ENCODE measurements at places on chromosomes 5 and 9.

DNA sequence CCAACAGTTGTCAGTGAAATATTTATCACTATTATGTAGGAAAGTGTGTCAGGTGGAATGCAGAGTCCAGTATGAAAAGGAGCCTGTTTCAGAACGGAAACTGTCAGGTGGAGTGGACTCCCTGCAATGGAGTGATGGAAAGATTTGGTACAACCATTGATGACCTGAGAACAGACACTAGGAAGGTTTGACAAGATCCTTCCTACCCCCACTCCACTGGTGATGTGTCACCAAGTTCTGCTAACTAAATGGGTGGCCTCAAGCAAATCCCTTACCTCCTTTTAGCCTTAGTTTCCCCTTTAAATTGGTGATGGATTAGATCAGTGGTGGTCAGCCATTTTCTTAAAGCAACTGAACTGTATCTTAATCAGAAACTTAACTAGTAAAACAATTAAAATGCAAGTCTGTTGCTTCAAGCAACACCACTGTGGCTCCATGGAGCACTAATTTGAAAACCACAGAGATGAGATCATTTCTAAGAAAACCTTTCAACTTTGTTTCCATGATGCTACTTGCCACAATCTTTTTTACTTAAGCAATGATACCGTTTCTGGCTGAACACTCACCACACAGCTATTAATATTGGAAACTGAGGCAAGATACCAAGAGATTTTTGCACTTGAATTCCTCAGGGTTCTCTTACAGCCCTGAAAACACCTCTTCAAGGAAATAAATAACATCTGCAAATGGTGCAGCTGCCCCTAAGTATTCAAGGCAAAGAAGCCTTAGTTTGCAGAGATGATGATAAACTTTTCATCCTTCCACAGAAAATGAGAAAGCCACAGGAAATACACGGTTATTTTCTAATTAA, 140.6 kb downstream of the ERCC6L2 start:
- no peak for DNase-seq

DNA sequence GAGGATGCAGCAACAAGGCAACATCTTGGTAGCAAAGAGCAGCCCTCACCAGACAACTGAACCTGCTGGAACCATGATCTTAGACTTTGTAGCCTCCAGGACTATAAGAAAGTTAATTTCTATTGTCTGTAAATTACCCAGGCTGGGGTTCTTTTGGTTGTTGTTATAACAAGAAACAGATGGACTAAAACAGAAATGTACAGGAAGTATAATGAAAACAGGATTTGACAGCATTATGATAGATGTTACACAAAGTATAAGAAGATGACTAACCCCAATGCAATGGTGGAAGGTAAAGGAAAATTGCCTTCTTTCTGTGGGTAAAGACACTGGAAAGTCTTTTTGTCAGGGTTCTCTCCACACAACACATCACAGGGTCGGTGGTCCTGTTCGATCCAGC, 204.2 kb downstream of the SGCD start:
- no peak for DNase-seq

DNA sequence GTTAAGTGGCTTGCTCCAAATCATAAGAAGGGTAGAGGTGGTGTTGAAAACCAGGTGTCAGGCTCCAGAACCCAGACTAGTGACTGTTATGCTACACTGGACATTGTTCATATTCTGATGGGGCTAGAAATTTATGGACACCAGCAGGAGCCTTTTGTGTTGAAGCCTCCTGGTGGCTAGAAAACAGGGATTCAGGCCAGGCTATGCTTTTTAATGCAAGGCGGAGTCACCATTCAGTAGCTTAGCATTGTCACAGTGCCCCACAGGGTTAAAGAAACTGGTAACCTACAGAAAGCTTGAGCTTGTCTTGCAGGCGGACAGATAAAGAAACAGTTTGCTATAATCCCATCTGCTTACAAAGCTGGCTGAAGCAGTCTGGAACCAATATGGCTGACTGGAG, 23.0 kb upstream of the GOLM1 start:
- DNase-seq: no peak

- DNase-seq: no peak
Observed at GRCh38 chr9:100848726-100849125, 179.8 kb upstream of the PLPPR1 start.

- no peak for DNase-seq
Observed at GRCh38 chr9:114163517-114163951, 8.2 kb downstream of the COL27A1 start.

DNA sequence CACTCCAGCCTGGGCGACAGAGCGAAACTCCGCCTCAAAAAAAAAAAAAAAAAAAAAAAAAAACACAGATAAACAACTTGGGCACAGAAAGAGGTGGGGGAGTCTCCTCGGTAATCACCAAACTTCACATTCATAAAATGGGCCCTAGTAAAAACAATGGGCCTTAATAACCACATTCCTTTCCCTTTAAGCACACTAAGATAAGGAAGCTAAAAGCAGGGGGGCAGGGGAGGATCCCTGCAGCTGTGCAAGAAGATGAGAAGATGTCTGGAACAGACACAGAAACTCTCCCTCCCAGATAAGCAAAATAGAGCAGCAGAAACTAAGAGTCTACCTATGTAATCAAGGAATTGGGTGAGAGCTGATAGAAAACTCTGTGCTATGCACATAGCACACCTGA, 111.2 kb upstream of the FAM174A start:
- DNase-seq: no peak

- DNase-seq: no peak
Observed at GRCh38 chr5:147985608-147986007, 78.2 kb upstream of the SPINK5 start.

DNA sequence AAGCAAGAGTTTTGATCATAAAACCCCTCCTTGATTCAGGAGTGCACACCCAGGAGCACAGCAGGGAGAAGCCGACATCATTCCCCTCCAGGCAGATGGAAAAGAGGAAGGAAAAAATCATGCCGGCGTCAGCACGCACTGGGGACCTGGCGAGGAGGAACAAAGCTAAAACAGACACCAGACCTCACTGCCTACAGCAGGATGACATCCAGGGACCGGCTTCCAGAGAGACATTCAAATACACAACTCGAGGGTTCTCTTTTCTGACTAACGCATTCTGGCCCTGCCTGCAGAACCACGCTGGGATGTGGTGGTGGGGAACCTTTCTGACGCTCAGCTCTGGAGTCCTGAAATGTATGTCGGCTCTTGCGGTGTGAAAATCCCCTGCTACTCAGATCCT, 2.7 kb downstream of the UBAC1 start:
- no peak for DNase-seq

DNA sequence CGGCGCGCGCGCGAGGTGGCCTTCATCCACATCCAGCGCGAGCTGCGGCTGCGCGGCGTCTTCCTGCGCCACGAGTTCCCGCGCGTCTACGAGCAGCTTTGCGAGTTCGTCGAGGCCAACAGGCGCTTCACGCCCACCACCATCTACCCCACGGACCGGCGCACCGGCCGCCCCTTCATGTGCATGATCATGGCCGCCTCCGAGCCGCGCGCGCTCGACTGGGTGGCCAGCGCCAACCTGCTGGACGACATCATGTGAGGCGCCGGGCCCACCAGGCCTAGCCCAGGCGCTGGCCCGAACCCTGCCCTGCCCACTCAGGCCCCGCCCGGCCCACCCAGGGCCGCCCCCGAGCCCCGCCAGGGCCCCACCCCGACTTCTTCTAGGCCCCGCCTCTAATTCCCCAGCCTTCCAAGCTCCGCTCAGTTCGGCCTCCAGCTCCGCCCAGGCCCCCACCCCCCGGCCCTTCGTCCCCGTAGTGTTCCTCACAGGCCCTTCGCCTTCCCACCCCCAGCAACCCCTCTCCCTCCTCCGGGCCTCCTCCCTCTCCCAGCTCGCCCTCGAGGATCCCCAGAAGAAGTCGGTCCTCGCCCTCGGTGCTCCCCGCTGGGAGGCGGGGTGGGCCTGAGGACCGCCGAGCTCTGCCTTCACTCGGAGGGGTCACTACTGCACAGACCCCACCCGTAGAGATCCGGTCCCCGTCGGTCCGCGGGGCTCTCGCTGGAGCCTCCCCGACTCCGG, 2.0 kb upstream of the PHPT1 start:
- DNase-seq: no peak

DNA sequence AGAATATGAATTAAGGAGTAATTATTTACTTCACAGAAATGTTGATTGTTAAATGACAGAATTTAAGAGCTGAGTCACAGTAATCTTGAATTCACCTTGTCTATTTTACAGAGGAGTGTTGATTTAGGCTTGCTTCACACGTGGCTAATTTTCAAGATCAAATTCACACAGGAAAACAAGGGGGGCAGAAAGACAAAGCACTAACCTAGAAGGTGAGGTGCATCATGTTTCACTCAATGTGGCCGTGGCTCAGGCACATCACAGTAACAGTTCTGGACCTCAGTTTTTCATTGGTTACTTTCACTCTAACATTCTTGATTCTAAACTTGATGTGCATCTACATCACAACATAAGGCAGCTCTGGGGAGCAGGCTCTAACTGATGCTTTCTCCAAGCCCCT, 69.6 kb upstream of the GNAQ start:
- DNase-seq: no peak

DNA sequence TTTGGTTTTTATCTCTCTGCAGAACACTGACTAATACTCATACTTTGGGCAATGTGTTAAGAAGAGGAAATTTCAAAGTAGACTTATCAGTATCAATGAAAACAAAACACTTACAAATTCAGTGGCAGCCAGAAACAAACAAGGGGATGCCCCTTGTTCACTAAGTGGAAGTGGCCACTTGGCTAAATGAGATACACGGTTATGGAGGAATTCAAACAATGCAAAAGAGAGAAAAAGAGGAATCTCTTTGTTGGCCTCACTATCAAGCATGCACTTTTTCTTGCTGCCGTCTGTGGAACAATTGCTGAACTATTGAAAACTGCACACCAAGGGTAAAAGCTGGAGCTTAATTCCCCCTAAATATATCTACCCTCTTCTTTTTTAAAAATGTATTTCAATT, 2044.9 kb upstream of the CDH6 start:
- no peak for DNase-seq

GRCh38 chr5:31413030-31413812, 118.7 kb downstream of the DROSHA start:
- DNase-seq: no peak

DNA sequence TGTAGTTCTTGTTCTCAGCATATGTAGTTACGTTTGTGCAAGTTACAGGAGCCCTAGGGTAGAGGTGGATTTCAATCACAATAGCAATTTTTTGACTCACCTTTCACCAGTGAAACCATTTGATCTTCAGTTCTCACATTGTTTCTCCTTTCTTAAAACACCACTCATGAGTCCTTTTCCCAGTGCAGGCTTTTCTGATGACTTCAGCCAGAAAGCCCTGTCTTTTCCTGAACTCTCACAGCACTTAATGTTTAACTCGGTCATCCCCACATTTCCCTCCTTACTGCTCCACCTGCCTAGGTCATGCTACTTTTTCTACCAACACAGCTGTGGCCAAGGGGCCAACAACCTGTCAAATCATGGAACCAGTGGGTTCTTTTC, 37.9 kb downstream of the ARHGEF28 start:
- DNase-seq: no peak

DNA sequence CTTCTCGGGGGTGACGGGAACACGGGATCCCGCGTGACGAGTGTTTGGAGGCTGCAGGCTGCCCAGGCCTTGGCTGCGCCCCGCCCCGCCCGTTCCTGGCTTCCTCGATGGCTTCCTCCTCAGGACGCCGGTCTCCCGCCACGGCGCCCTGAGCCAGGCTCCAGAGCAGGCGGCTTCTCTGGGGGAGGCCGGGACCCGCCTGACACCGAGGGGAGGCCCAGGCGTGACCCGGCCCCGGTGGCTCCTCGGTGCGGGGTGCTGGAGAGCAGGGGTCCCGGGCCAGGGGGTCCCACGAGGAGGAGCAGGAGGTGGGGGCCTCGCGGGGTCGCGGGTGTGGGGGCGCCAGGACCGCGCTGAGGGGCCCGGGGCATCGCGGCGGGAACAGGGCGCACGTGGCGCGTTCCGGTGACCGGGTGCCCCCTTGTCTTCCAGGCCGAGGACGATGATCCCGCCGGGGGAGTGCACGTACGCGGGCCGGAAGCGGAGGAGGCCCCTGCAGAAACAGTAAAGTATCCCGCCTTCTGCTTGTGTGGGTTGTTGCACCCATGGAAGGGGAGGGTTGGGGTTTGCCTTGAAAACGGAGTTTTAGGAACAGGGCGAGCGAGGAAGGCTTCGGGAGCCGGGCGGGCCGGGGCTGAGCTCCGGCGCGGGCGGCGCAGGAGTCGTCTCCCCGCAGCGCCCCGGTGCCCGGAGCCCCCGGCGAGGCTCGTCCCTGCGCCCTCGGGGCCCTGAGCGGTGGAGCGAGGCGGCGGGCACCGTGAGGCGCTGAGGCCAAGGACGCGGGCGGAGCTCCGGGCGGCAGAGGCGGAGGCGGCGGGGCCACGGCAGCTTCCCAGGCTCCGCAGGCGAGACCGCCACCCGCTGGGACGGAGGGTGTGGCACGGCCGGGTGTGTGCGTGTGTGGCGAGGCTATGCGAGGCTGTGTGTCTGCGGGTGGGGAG, 22.2 kb downstream of the AHRR start:
- no peak for DNase-seq

- no peak for DNase-seq
Observed at GRCh38 chr5:95609711-95610110, 10.2 kb upstream of the GPR150 start.

GRCh38 chr5:165607026-165607425, 2101.6 kb downstream of the MAT2B start:
- DNase-seq: no peak

GRCh38 chr5:171495122-171495700, 75.8 kb downstream of the FGF18 start:
- no peak for DNase-seq

DNA sequence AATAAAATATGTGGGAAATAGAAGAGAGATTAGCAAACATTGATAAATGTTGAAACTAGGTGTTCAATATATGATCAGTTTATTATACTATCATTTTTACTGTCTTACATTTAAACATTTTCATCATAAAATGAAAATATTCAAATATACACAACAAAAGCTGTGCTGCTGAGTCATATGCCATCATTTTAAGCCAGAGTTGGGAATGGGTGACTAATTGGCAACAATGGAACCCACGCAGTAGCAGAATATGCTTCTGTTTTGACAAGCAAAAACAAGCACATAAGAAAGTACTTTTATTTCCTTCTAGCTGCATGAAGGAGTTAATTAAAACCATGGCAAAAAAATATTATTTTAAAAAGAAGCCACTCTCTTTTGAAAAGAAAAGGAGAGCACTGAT, 340.0 kb upstream of the EDIL3 start:
- DNase-seq: no peak

- DNase-seq: no peak
Observed at GRCh38 chr9:110093871-110094270, 114.1 kb downstream of the C9orf152 start.

- DNase-seq: no peak
Observed at GRCh38 chr9:113687680-113688371, 188.3 kb upstream of the ZNF618 start.

DNA sequence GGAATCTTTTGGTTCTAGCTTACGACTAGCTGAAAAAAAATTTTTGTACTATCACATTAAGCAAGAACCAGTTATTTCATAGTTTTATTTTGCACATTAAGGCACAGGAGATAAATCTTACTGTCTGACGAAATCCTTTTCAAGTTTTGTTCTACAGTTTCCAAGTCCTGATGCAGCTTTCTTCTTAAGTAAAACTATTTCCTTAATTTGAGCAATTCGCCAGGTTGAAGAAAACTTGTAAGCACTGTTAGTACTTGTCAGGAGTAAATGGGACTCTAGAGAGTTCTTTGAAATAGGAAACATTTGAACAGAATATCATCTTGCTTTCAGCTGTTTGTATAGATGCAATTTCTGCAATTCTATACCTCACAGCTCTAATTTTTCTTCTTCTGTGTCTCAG, 318.8 kb upstream of the ELAVL2 start:
- DNase-seq: no peak
